Stimulated activated CD4-positive, alpha-beta T cell treated with anti-CD3 and anti-CD28 coated beads, Interleukin-4, amount 100 ng/mL, for 4 hours (primary cell): ENCODE measurements at places on chromosomes 4 and X.

DNA sequence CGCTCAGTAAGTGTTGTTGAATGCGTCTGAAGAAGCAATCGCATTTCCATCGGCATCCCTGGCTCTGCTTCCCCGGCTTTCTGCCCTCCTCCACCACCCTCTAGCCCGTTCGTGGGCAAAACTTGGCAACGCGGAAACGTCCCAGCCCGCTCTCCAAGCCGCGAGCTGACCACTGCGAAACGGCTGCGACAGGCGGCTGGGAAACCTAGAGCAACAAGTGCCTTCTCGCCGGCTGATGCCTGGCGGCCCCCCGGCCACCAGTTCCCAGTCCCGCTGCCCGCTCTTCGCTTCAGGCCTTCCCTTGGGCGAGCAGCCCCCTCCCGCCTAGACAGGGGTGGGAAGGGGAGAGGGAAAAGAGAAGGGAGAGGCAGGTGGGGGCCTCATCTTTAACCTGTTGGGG lies 837 bp downstream of the CITED1 start:
- no peak for DNase-seq

DNA sequence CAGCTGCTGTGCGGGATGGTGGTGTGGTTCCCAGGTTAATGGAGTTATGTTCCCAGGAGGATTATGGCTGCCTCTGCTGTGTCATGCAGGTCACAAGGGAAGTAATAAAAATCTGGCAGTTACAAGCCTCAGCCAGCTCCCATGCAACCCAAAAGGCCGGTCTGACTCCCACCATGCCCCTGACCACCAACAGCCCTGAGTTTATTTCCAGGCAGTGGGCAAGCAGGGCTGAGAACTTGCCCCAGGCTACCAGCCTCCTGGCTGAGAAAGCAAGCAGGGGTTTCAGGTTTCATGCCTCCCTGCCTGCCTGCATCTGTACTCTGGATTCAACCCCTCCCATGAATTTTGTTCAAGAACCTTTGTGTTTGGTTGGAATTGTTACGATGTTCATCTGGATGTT lies 732.7 kb upstream of the POU3F4 start:
- DNase-seq: no peak

GRCh38 chr4:26701095-26701494 lies 117.2 kb downstream of the TBC1D19 start:
- DNase-seq: no peak

- DNase-seq: no peak
Observed at GRCh38 chr4:73683033-73683432, 57.3 kb upstream of the CXCL8 start.

- DNase-seq: no peak
Observed at GRCh38 chr4:15438939-15439524, 11.2 kb downstream of the C1QTNF7 start.

DNA sequence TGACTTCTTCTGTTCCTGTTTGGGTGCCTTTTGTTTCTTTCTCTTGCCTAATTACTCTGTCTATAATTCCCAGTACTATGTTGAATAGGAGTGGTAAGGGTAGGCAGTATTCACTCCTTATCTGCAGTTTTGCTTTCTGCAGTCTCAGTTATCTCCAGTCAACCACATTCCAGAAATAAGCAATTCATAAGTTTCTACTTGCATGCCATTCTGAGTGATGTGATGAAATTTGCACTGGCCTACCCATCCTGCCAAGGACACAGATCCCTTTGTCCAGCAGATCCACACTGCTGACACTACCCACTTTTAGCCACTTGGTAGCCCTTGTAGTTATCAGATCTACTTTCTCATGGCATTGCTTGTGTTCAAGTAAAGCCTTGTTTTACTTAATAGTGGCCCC lies 971.6 kb upstream of the INTU start:
- no peak for DNase-seq

GRCh38 chr4:94488670-94489069 lies 36.9 kb downstream of the PDLIM5 start:
- no peak for DNase-seq

- DNase-seq: no peak
Observed at GRCh38 chr4:69896530-69897116, 34.2 kb upstream of the CSN1S1 start.

GRCh38 chr4:100849319-100849718 lies 331.5 kb upstream of the EMCN start:
- no peak for DNase-seq

DNA sequence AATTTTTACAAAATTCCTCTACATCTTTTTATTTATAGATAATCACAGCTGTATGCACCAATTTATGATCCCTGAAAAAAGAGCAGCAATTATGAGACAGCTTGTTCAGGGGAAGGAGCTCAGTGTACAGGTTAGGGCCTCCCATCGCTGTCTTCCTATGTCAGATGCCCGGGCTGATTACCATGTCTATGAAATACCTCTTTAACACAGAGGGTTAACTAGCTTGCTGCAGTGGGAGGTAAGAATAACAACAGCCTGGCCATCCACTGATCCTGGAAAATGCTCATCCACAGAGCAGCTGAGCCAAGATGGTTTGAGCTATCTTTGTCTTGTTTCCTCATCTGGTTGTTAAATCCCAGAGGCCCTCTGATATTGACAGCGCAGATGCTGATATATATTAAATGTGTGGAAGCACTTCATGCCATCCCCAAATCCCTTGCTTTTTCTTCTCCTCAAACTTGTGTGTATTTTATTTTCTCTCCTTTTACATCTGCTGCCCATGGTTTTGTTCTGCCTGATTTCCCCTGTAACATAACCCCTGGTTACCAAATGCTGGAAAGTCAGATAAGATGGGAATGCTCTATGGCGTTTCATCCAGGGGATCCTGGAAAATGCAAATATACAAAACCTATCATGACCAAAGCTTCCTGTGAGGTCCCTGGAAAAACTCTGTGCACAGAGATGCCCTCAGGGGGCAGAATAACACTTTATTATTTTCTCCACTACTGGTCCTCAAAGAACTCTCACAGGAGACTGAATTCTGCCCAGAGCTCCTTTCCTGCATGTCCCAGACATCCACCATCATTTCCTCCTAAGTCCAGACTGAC lies 85.8 kb upstream of the PUDP start:
- no peak for DNase-seq

GRCh38 chr4:162869157-162869556 lies 297.5 kb downstream of the NAF1 start:
- DNase-seq: no peak

DNA sequence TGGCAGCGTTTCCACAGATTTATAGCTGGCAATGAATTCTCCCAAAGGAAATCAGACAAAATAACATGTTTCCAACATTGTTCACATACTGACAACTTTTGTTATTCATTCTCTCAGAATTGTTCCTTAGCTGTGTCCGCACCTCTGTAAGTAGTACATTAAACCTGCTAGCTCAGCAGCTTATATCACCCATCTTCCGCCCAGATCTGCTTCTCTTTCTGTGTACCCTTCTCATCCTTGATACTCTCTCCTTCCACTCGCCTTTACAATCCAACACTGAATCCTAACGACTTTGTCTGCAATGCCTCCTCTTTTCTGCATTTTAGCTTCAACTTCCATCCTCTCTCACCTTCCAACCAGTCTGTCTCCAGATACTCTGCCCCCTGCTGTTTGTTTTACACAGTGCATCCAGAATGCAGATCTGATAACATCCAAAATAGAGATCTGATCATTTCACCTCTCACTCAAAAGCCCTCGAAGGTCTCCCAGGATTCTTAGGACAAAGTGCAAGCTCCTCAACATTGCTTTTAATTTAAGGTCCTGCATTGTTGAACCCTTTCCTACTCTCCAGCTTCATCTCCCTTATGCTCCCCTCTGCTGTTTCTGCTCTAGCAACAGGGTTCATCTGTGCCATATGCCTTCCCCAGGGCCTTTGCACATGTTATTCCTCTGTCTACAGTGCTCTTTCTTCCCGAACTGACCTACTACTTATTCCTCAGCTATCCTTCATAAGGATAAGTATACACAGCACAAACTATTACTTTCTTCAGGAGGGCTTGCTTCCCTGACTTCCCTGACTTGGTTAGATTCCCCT lies 67.3 kb upstream of the VBP1 start:
- peak; percentile 1 for DNase-seq

GRCh38 chr4:57044996-57045395 lies 65.2 kb downstream of the IGFBP7 start:
- no peak for DNase-seq

DNA sequence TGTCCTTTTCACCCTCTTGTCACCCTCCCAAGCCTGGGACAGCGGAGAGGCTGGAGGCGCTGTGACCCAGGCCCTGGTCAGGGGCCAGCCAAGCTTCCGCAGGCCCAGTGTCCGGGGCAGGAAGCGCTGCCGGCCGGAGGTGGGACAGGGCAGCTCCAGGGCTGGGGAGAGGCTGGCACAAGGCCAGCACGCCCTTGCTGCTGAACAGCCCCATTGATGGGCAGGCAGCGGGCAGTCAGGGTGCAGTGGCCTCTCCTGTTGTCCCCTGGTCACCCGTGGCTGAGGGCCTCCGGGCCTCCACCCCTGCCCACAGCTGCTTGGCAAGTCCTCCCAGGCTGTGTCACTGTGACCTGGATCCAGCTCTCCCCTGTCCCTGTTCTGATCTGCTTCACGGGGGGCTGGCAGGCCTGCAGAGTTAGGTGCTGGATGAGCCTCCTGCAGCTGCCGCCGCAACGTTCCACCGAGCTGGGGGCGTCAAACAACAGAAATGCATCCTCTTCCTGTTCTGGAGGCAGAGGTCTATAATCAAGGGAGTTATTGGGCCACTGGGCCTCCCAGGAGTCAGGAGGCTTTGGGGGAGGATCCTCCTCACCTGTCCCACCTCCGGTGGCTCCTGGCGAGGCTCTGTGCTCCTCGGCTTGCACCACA lies 107.9 kb downstream of the PSAPL1 start:
- no peak for DNase-seq

DNA sequence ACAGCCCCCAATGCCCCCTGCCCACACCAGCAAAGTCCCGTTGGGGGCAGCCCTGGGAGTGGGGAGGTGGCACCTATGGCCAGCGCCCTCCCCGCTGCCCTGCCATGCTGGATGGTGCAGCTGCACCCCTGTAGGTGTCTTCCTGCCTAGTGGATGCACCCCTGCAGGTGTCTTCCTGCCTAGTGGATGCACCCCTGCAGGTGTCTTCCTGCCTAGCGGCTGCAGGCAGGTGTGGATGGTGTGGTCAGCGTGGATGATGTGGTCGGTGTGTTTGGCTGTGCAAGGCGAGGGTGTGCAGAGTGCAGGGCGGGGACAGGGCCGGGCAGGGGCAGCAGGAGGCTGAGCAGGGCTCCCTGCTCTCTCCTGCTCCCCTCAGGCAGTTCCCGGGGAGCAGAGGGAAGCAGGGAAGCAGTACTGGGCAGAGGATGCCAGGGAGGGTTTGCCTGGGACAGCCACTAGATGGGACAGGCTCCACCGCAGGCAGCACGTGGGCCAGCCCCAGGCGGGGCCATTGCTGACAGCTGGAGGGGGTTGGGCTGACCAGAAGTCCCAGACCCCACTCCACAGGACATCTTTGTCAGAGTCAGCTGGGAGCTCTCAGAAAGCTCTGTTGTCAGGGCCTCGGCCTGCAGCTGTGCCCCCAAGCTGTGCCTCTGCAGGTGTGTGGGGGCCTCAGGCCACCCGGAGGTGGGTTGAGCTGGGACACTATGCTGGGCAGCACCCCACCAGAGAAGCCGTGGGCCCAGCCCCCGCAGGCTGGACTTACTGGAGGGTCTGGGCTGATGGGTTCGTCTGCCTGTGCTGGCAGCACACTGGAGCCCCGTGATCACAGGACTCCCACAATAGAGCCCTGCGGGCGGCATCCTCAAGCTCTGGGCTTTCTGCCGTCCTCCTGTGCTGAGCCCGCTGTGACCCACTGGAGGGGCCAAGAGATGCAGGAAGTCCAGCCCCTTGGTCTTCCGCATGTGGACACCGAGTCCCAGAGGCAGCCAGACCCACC lies 23.7 kb downstream of the DOK7 start:
- DNase-seq: no peak

- DNase-seq: no peak
Observed at GRCh38 chr4:71066737-71067716, 73.6 kb downstream of the DCK start.

DNA sequence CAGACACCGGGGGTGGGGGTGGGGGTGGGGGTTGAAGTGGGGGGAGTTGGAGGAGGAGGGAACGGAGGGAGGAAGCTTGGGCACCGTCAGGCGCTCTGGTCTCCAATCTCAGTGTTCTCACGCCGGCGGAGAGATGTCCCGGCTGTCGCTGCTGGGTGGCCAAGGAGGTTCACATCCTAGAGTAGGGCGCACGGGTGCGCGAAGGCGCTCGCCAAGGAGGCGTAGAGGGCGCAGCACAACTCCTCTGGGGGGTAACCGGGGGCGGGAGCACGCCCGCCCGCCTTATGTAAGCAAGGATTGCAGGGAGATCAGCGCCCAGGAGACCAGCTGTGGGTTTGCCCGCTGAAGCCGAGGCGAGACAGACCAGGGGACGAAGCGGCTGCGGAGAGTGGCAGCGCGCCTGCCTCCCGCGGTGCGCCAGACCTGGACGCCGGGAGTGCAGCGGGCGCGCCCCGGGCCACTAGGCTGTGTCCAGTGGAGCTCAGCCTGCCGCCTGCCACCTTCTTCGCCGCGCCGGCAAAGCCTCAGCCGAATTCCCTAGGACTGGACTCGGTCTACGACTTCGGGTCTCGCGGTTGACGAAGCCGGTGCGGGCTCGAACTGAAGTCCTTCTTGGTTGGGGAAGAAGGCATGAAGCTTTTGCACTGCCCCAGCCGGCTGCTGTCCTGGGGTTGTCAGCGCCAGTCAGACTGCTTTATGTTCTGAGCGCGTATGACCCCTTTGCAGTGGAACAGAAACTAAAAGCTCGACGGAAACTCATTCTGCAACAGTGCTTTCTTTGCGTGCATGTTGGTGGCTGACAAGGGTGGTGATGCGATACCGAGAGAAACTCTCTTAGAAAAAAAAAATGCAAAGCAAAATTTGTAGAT lies 707 bp upstream of the UNC5C start:
- no peak for DNase-seq

DNA sequence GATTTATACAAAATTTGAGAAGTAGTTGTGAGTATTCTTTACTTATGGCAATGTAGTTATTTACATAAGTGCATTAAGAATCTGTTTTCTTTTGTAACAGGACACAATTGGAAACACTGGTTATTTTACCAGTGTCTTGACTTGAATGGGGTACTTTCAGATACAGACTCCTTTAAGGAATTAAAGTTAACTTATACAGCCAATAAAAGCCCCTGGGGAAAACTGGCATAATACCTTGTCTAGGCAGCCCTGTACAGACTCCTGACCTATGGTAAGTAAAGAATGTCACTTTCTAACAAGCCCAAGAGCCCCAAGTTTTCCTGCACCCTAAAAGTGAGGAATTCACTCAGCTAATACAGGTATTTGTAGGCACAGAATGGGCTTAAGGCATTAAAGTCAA lies 241.8 kb downstream of the CPXCR1 start:
- DNase-seq: no peak

- no peak for DNase-seq
Observed at GRCh38 chr4:14289708-14290107, 662.2 kb upstream of the BOD1L1 start.
